ENCODE measurements at places on chromosomes 5 and 9.

GRCh38 chr5:60260658-60261057, 367.1 kb upstream of the PDE4D start:
- no peak for DNase-seq

- no peak for DNase-seq
Observed at GRCh38 chr5:166369807-166370206, 1921.6 kb upstream of the WWC1 start.

GRCh38 chr9:116209414-116210116, 56.0 kb downstream of the PAPPA start:
- DNase-seq: no peak

DNA sequence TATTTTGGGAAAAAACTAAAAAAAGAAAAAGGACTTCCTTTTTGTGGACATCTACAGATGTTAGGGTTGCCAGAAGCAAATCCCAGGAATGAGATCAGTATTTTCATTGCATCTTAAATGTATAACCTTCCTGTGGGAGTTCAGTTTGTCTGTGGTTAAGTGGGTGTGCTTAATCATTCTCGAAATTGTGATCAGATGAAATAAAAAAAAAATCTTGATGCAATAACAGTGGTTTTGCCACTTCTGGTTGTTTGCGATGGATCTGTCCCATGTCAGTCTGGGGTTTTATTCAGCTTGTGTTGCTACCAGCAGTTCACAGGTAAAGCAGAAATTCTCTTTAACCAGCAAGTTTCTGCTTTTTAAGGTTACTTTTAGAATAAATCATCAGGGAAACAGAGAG, 179.0 kb downstream of the MAN2A1 start:
- no peak for DNase-seq

GRCh38 chr5:107809201-107810034, 138.7 kb upstream of the EFNA5 start:
- no peak for DNase-seq

GRCh38 chr5:147397616-147398015, 112.3 kb downstream of the DPYSL3 start:
- DNase-seq: no peak

DNA sequence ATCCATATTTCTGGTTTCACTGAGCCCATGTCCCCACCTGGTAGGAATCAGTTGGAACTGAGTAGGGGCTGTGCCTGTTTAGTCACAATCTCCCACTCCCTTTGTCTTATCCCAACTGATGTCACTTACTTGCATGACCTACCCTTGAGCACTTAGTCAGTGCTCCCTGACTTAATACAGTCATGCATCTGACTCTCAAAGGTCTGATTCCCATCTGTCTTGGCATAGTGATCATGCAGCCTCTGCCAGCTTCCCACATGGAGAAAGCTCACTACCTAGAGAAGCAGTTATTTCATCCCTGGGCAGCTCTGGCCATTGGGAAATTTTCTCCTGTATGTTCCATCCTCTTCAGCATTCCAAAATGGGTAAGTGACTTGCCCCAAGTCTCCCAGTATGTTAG, 24.8 kb downstream of the ABLIM3 start:
- no peak for DNase-seq

DNA sequence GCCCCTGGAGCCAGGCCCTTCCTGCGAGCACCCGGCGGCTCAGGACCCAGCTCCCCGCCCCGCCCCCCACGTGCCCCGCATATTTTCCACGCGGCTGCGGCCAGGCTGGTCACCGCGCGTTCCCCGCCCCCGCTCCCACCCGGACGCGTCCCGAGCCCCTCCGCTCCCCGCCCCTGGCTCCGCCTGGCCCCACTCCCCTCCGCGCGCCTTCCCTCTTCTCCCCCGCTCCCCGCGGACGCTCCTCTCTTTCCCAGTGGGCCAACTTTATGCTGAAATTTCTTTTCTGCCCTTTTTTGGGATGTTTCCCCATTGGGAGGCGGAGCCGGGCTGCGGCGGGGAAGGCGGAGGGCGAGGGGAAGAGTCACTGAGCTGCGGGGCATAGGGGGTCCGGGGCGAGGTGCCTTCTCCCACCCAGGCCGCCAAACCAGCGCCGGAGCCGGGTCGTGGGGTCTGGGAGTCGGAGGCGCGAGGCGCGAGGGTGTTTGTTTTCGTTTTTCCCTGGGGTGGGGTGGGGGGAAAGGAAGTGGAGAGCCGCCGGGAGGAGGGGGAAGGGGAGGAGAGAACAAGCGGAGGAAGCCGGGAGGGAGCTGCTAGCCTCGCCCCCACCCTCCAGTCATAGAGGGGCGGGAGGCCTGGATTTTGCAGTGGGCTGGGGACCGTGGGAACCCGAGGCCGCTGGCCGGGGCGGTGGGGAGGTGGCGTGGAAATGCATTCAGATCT, 1.0 kb upstream of the TPM2 start:
- DNase-seq: no peak

- DNase-seq: no peak
Observed at GRCh38 chr9:129414377-129414992, 206.4 kb downstream of the C9orf50 start.

- no peak for DNase-seq
Observed at GRCh38 chr5:78677777-78678668, 29.5 kb upstream of the LHFPL2 start.

GRCh38 chr5:67333171-67333570, 136.6 kb upstream of the CD180 start:
- no peak for DNase-seq

GRCh38 chr5:112532654-112533360, 113.7 kb upstream of the EPB41L4A start:
- DNase-seq: no peak

GRCh38 chr9:121476156-121476555, 23.5 kb downstream of the GGTA1 start:
- no peak for DNase-seq

DNA sequence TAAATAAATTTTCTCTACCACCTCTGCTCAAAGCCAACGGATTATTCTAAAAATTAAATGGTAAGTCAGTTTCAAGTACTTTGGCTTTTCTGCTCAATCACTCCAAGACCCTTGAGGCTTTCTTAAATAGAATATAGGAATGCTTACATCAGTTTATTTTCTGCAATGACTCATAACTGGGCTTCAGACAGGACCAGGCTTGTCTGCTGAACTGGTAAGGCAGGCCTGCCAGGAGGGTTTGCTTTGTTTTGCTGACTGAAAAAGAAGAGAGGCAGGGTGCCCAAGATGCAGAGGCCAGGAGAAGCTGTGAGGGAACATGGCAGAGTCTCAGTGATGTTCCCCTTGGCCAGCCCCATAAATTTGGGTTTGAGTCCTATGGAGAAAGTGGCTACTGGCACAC, 60.3 kb upstream of the EPB41L4A start:
- DNase-seq: no peak

DNA sequence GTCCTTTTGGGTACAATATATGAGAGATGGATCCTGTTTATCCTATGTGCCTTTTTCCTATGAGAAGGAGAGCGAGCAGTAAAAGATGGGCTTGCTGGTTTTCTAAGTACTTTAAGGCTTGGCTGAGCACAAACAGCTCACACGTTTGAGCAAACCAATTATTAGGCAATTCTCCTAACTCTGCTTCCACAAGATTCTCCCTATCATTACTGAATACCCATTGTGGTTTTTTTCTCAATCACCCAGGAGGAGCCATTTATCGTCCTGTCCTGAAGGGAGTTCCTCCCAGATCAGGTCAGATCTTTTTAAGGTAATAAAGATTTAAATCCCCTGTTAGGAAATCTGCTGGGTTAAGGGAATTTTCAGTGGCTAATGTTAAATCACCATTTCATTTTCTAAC, 19.4 kb upstream of the C1QTNF3 start:
- DNase-seq: no peak

- no peak for DNase-seq
Observed at GRCh38 chr9:126704157-126704891, 90.6 kb downstream of the LMX1B start.

DNA sequence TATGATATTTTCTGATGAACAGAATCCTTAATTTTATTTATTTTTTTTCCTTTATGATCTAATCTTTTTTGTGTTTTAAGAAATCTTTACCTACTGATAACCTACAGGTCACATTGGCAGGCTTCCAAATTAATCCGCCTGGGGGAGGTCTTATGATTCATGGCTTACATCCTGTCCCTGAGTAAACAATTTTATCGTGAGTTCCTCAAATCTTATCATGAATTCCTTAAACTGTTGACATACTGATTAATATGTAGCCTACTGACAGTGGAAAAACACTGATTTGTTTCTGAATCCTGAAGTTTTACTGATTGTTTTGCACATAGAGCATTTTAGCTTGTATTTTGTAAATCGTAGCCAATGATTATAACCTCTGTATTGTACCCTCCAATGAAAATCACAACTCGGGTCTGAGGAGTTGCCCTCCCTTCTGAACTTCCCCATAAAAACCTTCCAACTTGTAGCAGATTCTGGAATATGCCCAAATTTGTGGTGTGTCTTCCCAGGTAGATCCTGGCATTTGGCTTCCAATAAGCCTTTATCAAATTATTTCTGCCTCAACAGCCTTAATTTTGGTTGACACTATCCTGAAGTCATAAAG, 105.6 kb downstream of the VCAN start:
- DNase-seq: no peak

DNA sequence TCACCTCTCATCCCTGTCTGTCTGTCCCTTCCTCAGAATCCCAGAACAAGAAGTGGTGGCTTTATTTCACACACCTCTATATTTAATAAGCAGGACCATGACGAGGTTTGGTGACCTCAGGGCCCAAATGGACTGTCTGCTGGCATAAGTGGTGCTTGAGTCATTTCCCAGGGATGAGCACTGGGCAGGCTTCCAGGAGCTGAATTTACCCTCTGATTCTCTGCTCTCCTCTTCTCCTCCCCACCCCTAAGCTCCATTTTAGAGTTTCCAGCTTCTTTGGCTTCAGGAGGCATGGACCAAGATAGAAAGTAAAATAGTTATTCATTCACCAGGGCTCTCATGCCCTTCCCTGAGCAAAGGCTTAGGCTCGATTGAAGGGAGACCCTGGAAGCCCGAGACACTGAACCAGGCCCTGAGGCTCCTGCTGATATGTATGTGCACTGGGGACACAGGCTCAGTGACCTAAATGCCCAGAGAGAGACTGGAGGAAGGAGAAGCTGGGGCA, 69.1 kb downstream of the PPARGC1B start:
- DNase-seq: no peak

DNA sequence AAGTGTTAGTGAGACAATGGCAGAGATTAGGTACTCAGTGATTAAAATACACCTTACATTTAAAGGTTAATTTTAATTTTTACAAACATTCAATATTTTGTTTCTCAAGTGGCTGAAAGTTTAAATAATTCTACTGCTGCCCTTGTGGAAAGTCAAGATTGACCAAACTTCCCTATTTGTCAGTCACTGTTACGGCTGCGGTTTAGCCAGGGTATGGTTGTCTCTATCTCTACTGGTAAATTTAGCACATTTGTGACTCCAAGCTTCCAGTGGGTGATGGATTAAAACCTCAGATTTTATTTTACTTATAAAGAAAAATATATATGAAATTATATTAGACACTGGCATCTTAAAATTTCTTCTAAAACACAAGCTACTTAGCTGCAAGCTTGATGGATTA, 368.4 kb downstream of the CDH18 start:
- no peak for DNase-seq

- DNase-seq: no peak
Observed at GRCh38 chr5:138334867-138335447, 3.1 kb upstream of the FAM53C start.

DNA sequence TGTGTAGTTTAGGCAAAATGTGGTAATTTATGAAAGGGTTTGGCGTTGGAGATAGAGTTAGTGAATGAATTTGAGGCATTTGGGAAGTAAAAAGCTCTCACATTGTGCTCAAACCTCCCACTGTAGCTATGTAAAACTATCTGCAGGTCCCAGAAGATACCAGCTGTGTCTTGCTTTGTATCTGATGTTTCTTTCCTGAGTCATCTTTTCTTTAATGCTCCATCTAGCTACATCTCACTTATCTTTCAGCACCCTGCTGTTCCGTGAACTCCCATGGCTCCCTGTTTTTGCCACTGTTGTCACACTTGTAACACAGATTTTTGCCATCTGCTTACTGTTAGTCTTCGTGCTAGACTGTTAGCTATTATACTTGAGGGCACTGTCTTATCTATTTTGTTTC, 253.1 kb downstream of the NPR3 start:
- DNase-seq: no peak

- no peak for DNase-seq
Observed at GRCh38 chr9:212297-212696, 2.4 kb upstream of the DOCK8 start.

GRCh38 chr9:112007575-112008240, 111.1 kb downstream of the UGCG start:
- no peak for DNase-seq

DNA sequence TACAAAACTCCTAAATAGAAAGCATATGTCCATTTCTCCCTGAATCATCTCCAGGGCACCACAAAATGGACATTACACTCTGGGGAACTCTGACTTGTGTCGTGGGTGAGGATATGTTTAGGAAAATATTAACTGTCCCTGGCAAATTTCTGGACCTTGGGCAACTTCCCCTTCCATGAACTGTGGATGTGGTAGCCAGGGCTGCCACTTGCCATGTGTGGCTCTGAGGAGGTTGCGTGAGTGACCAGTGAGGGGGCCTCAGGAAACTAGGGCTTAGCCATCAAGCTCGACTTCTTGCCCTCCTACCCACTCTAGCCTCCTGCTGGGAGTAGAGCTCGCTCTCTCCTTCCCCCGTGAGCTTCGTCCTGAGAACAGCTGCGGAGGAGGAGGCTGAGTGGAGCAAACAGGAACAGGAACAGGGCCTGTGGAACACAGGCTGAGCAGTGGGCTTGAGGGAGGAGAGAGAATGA, 13.8 kb upstream of the STC2 start:
- no peak for DNase-seq

DNA sequence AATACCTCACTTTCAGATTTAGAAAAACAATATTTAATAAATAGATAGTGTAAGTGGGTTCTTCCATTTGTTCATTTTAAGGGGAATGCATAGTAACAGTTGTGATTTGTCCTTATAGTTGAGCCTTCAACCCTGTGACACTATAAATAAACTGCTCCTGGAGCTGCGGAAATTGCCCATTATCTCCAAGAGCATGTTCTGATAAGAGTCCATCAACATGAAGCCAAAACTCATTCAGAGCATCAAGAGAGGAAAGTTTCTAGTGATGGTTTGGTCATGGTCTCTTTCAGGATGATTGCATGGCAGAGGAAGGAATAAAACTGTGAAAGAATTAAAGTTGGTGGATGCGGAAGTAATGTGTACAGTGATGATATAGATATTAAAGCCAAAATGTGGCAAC, 772.1 kb upstream of the DMAC1 start:
- DNase-seq: no peak

- DNase-seq: no peak
Observed at GRCh38 chr5:74631081-74631953, 9.2 kb downstream of the ENC1 start.

- no peak for DNase-seq
Observed at GRCh38 chr5:145980718-145981117, 44.3 kb downstream of the SH3RF2 start.

- DNase-seq: no peak
Observed at GRCh38 chr5:101877451-101877850, 418.6 kb downstream of the SLCO4C1 start.

DNA sequence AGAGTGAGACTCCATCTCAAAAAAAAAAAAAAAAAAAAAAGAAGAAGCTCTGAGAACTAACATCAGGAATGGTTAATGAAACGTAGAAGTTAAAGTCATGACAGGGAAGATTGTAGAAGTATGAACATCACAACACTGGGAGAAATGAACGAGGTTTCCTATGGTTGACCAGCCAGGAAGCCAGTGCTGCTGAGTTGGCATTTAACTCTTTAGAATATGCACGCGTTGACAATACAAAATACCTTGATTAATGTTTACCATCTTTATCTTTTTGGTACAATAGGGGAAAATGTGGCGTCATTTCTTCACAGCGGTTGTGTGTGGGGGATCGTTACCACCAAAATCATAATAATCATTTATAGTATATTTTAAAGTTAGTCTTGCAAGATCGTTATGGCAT, 32.0 kb downstream of the ABO start:
- no peak for DNase-seq

All from stimulated activated CD4-positive, alpha-beta T cell treated with anti-CD3 and anti-CD28 coated beads, Interleukin-1b, Interleukin-23, amount 100 ng/mL, for 24 hours (primary cell).